ENCODE measurements at places on chromosomes 12 and 14.
A peak's percentile ranks its signal among the peaks of the same experiment; 100 is the strongest.

- DNase-seq, result no peak
Measured at GRCh38 chr12:70840656-70841350, 79.7 kb downstream of the PTPRR start.

DNA sequence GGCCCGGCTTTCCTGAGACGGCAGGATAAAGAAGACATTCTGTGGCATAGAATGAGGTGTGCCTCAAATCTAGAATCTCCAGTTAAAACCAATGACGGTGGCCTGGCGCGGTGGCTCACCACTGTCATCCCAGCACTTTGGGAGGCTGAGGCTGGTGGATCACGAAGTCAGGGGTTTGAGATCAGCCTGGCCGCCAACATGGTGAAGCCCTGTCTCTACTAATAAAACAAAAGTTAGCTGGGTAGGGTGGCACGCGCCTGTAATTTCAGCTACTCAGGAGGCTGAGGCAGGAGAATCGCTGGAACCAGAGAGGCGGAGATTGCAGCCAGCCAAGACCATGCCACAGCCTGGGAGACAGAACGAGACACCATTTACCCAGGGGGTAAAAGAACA, 193.6 kb downstream of the ALG10 start:
- no peak for DNase-seq

DNA sequence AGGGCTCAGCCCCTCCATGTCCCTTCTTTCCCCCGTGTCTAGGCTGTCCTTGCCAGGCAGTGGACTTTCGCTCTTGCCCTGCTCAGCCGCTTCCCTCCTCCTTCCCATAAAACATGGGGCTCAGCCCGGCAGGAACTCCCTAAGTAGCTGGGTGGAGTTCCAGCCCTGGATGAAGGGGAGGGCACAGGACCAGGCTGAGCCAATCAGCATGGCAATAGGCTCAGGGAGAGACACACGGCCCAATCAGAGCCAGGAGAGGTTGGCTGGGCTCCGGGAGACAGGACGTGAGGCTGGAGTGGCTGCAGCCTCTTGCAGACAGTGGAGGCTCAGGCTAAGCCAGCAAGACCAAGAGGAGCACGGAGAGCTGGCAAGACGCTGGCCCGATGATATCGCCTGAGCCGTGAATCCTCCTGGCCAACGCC, 54.3 kb downstream of the GALNT9 start:
- no peak for DNase-seq

- no peak for DNase-seq
Measured at GRCh38 chr12:67504026-67504425, 144.5 kb upstream of the DYRK2 start.

DNA sequence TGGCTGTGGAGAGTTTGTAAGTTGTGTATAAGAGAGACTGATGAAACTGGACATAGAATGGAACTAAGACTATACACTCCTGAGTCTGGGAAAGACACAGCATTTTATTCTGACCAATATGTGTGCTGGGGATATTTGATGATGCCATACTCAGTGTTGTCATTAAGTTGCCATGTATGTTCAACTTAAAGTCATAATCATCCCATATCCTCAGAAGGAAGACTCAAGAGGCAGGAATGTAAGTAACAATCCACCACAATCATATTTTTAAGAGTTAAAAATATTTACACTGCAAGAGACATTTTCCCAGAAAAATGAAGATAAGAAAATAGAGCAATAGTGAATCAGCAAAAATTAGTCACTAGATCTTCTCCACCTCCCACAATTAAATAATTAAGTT, 120.1 kb downstream of the MDGA2 start:
- no peak for DNase-seq

GRCh38 chr12:63021116-63021515, 86.2 kb upstream of the PPM1H start:
- no peak for DNase-seq

DNA sequence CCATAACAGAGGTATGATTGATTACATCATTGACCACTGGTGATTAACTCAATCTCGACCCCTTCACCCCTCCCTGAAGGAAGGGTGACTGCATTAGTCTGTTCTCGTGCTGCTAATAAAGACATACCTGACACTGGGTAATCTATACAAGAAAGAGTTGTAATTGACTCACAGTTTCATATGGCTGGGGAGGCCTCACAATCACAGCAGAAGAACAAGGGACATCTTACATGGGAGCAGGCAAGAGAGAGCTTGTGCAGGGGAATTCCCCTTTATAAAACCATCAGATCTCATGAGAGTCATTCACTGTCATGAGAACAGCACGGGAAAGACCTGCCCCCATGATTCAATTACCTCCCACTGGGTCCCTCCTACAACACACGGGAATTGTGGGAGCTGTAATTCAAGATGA, 55.9 kb upstream of the TMCC3 start:
- no peak for DNase-seq

- no peak for DNase-seq
Measured at GRCh38 chr12:18979401-18980126, 150.0 kb upstream of the PLEKHA5 start.

- DNase-seq, result no peak
Measured at GRCh38 chr12:16285586-16285985, 8.1 kb upstream of the SLC15A5 start.

- DNase-seq, result no peak
Measured at GRCh38 chr12:107570721-107571120, 114.9 kb upstream of the PWP1 start.

GRCh38 chr12:91633206-91633605, 450.6 kb upstream of the DCN start:
- no peak for DNase-seq

- DNase-seq, result no peak
Measured at GRCh38 chr12:50458606-50459005, 46.2 kb upstream of the DIP2B start.

DNA sequence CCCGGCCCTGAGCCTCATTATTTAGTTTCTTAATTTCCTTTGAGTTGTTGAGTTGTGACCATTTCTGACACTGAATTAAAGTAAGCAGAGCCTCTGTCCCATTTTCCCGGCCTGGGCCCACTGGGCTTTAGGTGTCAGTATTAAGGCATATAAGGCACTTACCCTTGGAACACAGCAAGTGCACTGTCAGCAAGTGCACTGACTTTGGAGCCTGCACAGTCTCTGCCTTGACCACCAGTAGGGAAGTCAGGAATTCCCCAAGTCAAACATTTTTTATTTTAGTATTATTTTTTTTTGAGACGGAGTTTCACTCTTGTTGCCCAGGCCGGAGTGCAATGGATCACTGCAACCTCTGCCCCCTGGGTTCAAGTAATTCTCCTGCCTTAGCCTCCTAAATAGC, 56.6 kb downstream of the MAX start:
- no peak for DNase-seq

- DNase-seq, result no peak
Measured at GRCh38 chr12:69324797-69325466, 23.2 kb upstream of the LYZ start.

GRCh38 chr14:77055306-77055705, 26.8 kb upstream of the IRF2BPL start:
- no peak for DNase-seq

DNA sequence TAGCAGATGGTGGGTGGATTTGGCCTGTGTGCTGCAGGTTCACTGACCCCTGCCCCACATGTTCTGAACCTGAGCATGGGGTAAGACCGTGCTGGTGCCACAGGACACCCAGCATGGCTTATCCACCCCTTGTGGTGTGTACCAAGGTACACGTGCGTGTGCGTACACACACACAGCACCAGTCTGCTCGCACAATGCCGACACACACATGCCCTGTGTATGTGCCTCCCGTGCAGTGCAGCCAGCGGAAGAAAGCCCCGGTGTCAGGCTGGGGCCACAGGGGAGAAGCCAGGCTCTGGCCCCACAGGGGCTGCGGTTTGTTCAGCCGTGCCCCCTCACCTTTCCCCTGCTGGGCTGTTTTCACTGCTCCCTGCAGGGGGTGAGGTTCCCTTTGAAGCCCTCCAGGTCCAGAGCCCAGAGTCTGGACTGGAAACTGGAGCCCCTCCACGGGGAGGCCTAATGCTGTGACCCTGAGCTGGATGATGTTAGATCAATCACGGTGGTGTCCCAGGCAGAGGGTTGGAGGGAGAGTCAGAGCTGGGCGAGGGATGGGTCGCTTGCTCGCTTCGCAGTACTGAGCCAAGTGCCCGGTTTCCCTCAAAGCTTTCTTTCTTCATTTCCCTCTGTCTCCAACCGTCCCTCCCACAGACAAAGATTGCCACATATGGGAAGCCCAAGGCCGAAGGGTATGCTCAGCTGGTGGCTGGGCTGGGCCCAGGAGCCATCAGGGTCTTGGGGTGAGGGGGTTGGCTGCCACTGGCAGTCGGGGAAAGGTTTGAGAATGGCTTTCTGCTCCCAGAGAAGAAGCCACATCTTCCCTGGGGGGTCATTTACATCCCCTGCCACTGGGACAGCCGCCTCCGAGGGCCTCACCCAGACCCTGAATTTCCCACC, 6.2 kb downstream of the DTX1 start:
- no peak for DNase-seq

- DNase-seq, result no peak
Measured at GRCh38 chr12:80679346-80680131, 27.9 kb upstream of the MYF6 start.

DNA sequence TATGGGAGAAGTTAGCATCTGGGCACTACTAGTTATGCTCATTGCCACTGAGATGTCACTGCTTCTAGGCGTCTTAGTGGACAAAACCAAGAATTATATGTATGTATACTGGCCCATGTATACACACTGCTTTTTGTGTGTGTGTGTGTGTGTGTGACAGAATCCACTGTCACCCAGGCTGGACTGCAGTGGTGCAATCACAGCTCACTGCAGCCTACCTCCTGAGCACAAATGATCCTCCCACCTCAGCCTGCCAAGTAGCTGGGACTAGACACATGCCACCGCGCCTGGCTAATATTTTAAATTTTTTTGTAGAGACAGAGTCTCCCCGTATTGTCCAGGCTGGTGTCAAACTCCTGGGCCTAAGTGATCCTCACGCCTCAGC, 25.2 kb downstream of the LIMA1 start:
- no peak for DNase-seq

DNA sequence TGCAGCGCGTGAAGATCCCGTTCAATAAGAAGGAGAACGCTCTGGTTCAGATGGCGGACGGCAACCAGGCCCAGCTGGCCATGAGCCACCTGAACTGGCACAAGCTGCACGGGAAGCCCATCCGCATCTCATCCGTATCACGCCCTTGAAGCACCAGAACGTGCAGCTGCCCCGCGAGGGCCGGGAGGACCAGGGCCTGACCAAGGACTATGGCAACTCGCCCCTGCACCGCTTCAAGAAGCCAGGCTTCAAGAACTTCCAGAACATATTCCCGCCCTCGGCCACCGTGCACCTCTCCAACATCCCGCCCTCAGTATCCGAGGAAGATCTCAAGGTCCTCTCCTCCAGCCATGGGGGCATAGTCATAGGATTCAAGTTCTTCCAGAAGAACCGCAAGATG, 131.9 kb upstream of the FUT8 start:
- DNase-seq, result no peak

DNA sequence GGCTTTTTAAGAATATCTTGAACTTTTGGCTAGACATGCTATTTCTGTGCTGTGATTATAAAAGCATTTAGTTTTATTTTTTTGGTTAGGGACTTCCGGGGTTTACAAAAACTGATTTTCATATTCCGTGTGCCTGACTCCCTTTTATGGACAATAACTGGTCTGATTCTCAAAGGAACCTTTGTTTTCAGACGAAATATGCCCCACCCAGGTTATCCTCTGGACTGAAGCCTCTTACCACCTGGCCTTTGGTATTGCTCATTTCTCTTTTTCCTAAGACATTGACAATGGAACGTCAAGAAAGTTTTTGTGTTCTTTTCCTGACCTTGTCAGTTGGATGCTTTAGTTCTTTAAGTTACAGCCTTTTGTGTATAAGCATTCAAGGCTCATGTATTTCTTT, 10.8 kb downstream of the TIGAR start:
- DNase-seq, result peak; percentile 53

DNA sequence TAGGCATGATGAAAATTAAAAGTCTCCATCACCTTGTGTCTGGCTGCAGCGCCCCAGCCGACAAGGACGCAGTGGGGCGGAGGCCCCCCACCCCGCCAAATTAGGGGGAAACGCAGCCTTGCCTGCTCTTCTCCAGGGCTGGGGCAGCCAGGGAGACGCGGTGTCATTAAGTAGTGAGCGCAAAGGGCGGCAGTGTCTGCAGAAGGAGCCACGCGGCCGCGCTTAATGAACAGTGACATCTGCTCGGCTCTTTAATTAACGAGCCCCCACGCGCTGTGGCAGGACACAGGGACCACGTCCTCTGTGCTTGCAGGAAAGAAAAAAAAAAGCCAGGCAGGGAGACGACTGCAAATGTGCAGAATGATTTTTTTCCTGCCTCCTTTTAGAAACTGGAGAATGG, 93.4 kb upstream of the NCOR2 start:
- no peak for DNase-seq

DNA sequence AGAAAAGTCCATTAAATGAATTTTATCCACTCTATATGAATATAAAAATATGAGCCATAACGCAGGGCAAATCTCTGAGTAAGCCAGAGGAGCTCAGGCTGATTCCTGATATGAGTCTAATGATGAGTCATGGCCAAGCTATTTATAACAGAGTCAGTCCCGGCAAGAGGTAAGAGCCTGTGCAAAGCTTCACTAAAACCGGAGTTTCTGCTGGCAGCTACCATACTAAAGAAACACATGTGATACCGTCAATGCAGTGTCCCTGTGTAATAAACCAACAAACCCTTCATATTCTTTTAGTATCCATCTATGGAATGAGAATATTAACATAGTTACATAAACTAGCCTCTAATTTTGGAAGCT, 319.4 kb downstream of the KCNC2 start:
- no peak for DNase-seq

DNA sequence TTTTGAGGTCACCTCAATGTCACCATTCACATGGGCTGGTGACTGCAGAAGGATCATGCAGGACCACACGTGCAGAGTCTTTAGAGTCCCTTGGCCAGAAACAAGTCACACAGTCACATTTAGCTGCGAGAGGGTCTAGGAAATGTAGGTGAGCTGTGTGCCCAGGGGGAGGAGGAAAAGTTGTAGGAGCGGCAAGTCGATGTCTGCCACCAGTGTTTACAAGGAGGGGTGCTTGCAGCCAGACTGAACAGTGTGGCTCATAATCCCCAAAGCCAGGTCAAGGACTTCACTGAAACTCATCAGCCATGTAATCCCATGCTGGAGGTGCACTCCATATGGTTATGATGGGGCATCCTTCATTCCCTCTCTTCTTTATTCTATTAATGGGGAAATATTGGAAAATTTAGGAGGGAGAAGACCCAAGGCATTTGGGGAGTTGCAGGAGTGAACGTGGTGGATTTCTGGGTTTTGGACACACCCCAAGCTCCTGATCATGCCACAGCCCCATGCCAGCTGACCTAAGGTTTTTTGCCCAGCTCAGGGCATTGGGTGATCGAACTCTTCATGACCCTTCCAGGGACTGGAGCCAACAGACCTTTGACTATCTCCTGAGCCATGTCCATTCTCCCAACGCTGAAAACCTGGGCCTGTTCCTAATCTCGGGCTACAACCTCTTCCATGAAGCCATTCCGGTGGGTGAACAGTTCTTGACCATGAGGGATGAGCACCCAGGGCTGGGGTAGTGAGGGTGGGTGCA, 7.2 kb downstream of the DAO start:
- DNase-seq, result no peak

DNA sequence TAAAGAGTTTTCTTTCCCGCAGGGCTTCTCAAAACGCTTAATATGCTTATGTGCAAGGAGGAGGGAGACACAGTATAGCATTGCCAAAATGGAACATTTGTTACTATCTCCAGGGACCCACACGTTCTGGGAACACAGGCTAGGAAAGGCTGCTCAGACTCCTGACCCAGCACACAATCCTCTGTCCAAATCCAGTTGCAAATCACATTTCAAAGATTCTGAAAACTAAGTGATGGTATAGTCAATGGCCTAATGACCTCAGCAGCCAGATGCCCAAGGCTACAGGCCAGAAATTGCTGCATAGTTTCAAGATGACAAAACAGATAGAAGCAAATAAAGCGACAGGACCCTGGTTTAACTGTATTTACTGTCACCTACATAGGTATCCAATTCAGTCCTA, 97.0 kb upstream of the GRIP1 start:
- DNase-seq, result no peak
